Left ventricle myocardium inferior (tissue), 1 donor: ENCODE measurements at places on chromosomes 7 and 10. TPM values are rescaled to one million over a fixed set of nuclear protein-coding genes. Genes with fewer than 3 reads are reported as not detected.

DNA sequence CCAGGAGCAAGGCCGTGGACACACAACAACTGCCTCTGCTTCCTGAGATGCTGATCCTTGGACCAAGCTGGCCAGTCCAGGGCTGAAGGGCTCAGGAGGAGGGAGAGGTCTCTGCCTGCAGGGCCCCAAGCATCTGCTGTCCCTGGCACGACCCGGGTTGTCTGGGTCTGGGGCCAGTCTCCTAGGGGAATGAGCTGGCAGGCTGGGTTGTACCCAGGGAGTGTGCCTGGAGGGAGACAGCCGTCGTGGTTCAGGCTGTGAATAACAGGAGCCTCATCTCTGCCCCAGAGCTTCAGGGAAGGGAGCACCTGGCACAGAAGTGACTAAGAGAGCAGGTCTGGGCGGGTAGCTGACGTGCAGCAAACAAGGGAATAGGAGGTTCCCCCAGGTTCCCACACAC lies 17.9 kb upstream of the SERPINE1 start:
- DNase-seq, result no peak

DNA sequence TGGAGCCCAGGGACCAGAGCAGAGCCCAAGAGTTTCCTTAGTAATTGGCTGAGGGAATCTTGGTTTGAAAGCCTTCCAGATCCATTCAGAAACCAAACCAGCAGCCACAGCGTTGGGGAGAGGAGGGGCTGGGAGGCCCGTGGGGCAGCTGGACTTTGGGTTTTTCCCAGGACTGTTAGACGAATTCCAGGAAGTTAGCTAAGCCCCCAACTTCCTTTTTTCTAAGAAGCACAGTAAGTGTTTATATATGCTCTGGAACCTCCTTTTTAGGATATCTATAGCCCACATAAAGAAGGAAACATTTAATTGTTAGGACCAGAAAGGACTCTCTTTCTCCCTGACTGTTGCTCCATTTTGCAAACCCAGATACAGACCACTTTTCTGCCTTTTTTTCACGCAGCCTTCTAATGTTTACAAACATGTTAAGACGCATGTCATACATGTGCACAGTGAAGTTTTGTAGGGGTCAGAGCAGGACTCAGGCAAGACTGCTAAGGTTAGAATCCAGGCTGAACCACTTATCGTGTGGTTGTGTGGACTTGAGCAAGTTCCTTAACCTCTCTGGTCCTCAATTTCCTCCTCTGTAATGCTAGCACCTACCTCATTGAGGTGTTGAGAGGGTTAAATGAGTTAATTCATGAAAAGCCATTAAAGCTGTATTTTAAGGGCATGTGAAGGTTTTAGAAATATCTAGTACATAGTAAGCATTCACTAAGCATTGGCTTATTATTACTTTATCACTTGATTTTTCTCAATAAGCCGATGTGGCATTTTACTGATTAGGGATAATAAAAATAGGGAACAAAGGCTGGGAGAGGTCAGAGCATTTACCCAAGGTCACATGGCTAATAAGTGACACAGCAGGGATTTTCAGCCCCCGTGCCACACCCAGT lies 42.4 kb downstream of the TBATA start:
- DNase-seq, result peak; percentile 54

DNA sequence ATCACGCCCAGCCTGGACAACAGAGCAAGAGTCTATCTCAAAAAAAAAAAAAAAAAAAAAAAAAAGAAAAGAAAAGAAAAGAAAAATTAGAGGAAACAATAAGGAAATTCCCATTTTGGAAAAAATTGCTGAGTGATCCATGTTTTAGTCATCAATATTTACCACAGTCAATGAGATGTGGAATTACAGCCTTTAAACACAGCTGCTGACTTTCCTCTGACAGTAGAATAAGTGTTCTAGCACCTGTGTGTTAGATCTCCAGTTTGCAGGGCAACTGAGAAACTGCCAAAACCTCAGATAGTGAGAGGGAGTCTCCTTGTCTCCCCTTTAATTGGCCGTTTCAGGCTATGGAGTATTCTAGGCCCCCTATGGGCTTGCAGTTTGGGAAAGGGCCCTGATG lies 520.1 kb downstream of the KCNMA1 start:
- DNase-seq, result no peak

DNA sequence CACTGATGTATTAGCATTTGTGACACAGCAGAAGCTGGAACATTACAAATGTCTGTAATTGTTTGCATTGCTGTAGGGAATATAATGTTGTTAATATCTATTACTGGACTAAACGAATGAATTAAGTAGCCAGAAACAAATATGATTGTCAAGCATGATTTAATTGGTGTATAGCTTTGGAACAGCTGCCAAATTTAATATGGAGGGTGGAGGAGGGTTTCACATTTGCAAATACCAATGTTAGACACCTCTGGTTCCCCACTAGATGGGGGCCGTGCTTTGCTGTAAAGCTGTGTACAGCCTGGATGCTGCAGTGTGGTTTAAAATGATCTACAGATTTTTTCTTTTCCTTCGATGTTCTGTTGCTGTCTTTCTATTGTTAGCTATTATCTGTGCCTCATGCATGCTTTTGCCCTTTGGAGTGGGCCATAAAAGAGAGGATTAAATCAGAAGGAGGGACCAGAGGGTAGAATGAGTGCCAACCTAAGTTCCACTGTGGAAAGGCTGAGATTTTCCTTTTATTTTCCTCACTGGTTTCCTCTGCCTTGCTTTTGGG lies 23.1 kb downstream of the DNAJB9 start:
- DNase-seq, result no peak

DNA sequence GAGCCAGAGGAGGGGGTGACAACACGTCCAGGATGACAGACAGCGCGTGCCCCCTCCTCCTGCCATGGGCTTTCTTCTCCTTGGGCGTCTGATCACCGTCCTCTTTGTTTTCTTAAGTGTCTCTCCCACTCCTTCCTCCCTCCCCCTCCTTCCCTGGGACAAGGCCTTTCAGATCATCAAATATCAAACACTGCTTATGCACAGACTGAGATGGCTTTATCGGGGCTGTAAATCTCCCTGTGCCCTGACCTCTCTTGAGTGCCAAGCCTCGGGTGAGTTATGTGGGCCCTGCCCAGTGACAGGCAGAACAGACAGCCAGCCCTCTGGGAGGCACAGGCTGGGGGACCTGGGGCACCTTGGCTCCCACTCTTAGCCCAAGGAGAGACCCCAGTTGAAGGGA lies 116.4 kb downstream of the C10orf105 start:
- DNase-seq, result no peak

DNA sequence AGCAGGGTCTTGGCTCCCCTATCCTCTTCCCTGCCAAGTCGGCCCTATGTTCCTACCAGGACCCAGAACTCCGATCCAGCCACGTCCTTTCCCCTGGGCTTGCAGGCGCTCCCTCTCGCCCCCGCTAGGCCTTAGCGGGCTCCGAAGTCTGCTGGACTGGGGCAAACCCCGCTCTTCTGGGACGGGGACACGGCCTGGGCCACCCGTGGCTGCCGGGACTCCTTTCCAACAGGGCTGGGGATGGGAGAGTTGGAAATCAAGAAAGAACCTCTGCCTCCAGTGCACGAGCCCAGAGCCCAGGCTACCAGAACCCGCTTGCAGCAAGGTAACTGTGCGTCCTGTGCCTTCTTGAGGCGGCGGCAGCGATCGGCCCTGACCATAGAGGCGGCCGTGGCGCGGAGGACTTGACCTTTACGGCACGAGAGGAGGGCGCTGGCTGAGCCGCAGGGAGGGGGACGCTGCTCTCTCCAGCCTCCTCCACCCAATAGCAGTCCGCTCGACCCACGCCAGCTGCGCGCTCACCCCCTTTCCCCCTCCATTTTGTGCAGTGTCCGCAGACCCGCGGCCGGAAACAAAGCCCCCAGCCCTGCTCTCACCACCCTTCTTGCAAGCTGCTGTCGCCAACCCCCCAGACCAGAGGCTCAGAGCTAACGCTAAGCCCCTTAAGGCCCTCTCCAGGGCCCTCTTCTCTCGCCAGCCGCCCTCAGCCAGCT lies 7.0 kb upstream of the HOXA11 start:
- no peak for DNase-seq

DNA sequence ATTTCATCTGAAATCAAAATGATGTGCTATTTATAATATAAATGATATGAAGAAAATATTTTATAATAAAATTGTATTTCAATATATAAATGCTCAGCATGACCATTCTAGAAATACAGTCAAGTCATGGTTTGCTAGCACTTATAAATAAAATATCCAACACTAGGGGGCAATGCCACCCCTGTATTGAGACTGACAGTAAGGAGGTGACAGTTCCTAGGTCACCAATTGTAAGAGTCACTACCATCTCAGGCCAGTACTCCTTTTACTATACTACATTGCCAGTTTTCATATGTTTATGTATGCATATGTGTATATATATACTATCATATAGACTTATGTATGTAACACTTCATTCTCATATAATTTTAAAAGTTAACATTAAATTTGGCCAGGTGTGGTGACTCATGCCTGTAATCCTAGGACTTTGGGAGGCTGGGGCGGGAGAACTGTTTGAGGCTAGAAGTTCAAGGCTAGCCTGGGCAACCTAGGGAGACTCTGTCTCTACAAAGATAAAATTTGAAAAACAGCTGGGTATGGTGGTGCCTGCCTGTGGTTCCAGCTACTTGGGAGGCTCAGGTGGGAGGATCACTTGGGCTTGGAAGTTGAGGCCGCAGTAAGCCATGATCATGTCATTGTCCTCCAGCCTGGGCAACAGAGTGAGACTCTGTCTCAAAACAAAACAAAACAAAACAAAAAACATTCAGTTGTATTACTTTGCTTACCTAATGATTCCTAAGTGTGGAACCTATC lies 2.4 kb upstream of the CNOT4 start:
- no peak for DNase-seq

- no peak for DNase-seq
These were observed 932 bp downstream of the NYAP1 start for GRCh38 chr7:100484673-100485045.

DNA sequence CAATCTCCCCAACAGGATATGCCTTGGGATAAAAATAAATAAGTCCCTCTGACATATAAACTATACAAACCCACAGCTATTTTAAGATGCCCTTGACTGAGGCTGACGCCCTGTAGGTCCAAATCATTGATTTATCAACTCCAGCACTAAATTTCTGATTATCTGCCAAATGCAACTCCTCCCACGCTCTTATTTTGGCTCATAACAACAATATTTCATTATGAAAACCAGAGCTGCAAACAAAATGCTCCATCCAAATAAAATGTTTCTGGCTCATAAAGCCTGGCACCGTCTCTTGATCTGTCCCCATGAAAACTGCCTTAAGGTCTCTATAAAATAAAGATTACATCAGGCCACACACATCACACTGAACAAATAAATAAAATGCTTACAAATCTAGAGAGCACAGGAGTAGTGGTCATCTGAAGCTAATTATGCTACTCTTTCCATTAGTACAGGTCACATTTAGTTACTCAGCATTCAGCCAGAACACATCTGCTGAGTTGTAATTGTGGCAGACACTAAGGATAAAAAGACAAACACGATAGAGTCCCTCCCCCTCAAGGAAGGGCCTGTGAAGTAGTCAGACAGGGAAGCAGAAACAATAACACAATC lies 28.8 kb downstream of the CACUL1 start:
- no peak for DNase-seq

DNA sequence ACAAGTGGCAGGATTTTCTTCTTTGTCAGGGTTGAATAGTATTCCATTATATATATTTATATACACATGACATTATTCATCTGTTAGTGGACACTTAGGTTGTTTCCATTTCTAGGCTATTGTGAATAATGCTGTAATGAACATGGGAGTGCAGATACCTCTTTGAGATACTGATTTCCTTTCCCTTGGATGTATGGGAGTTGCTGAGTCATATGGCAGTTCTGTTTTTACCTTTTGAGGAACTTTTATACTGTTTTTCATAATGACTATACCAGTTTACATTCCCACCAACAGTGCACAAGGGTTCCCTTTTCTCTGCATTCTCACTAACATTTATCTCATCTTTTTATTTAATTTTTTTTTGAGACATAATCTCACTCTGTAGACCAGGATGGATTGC lies 1.8 kb upstream of the CLCN1 start:
- DNase-seq, result no peak

GRCh38 chr10:115963848-115964247 lies 309.2 kb downstream of the GFRA1 start:
- no peak for DNase-seq

GRCh38 chr7:134941952-134942351 lies 44.4 kb upstream of the AGBL3 start:
- no peak for DNase-seq

DNA sequence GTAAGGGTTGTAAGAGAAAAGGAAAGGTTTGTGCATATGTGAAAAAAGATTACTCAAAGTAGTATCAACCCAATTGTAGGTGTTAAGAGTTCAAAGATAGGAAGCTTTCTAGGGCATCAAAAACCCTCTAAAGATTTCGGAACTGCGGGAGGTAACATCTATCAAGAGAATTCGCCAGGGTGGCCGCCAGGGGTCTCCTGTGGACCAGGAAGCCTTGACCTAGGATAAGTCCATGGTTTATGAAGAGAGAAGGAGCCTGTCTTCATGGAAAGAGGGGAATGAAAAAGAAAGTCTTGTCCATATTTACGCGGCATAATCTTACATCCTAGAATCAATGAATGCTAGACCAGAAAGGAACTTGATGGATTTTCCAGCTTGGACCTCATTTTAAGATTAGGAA lies 140.7 kb upstream of the CALCR start:
- peak; percentile 26 for DNase-seq

DNA sequence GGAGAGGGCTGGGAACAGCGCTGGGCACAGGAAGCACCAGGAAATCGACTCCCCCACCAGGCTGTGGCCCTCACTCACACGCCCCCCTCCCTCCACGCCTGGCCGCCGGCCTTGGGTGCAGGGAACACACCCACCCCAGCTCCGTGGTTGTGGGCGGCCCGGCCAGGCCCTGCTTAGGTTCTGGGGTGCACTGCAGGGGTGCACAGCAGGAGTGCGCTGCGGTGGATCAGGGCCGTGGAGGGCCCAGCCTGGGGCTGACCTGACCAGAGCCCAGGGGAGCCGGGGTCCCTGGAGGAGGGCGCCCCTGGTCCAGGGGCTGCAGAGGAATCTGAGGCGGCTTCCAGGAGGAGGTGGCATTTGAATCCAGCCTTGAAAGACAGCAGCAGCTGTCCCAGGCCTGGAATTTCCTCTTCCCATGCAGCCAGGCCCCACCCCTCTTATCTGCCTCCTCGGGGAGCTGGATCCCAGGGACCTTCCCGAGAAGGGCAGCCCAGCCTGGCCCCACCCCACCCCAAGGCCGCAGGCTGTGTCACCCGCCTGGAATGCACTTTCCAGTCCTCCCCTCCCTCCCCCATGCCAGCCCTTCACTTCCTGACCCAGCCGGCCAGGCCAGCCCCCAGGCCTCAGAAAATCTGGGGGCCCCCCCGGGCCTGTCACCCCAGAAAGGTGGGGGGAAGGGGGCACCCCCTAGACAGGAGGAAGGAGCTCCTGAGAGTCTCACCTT lies 18.4 kb upstream of the PDGFA start:
- peak; percentile 56 for DNase-seq

DNA sequence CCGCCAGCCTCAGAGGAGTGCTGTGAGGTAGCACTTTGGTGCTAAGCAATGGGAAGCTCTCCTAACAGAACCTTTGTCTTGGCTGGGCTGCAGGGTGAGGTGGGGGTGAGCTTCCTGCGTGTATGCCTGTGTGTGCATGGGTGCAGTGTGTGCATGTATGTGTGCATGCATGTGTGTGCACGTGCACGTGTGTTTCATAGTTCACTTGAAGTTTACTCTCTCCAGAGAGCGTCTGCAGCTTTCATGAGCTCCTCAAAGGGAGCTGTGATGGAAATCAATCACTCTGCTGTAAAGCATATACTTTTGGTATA lies 4.9 kb upstream of the ZNF467 start:
- no peak for DNase-seq

Gene UBN2
- 14.4 TPM for total RNA-seq

Gene STEAP1
- 1.2 TPM for total RNA-seq

Gene FHIP2A
- total RNA-seq, result 26.6 TPM

Gene LDB1
- total RNA-seq, result 52.2 TPM

Gene GPR85
- total RNA-seq, result 0.69 TPM

Gene CLRN3
- not detected for total RNA-seq
